ENCODE measurements at places on chromosomes 4 and X. TPM values are rescaled to one million over a fixed set of nuclear protein-coding genes. Genes with fewer than 3 reads are reported as not detected.

DNA sequence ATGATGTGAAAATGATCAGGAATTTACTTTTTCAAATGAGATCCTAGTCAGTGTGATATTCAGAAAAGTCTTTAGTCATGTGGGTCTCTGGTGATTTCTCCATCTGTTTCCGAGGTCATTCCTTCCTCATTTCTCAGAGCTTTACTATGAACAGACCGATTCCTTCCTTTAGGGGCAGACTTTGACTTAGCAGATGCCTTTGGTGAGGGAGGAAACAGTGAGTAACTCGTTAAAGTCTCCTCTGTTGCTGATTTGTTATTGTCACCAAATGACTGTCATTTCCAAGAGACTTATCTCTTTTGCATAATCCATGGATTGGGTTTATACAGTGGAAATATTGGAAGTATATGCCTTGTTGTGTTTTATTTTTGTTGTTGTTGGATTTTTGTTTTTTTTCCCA is 76.2 kb upstream of the CD99 start:
- no peak for DNase-seq
- no peak overlapping the region for H3K4me3 ChIP-seq
- no peaks in the 10 kb centered on the region for H3K27me3 ChIP-seq
- no peaks in the 10 kb centered on the region for H3K36me3 ChIP-seq
- peaks cover 19% of the 10 kb centered on the region for H3K4me1 ChIP-seq
- peak overlapping the region; percentile 53 for H3K27ac ChIP-seq

DNA sequence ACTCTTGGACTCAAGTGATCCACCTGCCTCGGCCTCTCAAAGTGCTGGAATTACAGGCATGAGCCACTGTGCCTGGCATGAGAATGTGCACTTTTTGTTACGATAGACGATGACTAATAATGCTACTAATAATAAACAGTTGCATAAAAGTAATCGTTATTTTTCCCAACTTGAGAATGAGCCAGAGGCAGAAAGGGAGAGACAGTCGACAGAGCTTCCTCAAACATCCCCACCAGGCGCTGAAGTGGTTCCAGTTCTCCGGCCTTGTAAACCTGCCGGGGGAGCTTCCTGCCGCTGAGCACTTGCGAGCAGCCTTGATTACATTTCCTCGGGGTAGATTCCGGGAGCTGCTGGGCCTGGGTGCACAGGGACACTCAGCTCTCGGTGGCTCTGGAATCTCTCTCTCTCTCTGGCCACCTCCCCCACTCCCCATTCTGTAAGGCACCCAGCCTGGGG is 8.9 kb upstream of the HTRA3 start:
- H3K4me1 ChIP-seq = peaks cover 6% of the 10 kb centered on the region
- H3K27me3 ChIP-seq = no peaks in the 10 kb centered on the region
- H3K36me3 ChIP-seq = no peaks in the 10 kb centered on the region
- no peak for DNase-seq
- peak overlapping the region; percentile 12 for H3K27ac ChIP-seq
- H3K4me3 ChIP-seq = no peak overlapping the region

The APOO gene
- 25.1 TPM for total RNA-seq

- no peaks in the 10 kb centered on the region for H3K4me1 ChIP-seq
- no peaks in the 10 kb centered on the region for H3K27me3 ChIP-seq
- H3K36me3 ChIP-seq = peaks cover 6% of the 10 kb centered on the region
- no peak for DNase-seq
Observed at GRCh38 chr4:27005905-27006590, 145.4 kb downstream of the STIM2 start.

GRCh38 chr4:186204686-186205085 is 13.3 kb downstream of the CYP4V2 start:
- DNase-seq = no peak
- no peak overlapping the region for H3K4me3 ChIP-seq

DNA sequence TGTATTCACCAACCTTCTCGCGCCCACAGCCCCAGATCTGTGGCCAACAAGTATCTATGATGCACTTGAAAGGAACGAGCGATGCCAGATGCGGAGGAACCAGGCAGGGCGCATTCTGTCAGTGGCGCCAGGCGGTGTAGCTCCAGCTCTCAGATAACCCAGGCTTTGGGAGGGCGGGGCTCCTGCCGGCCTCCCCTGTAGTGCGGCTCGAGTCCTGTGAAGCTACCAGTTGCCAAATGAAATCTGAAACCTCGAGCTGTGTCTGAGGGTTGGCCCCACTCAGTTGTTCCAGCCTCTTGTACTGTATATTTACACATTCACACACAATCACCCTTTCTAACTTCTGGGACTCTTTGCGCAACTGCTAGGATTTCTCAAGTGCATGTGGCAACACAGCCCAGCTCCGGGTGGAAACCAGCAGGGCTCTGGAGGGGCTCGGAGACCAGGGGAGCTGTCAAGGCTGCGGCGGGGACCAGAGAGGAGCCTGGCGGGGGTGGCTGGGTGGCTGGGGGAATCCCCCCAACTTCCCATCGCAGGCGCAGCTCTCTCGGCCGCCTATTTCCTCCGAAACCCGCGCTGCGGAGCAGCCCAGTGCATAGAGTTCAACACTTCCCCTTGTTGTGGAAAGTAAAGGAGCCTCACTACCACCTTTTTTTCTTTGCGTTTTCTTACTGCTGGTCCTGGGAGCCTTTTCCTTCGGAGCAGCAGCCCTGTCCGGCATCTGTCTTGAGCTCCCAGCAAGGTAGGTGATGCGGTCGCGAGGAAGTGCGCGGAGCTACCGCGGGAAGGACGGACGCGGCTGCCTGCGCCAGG is at the start of gene ARHGAP24:
ARHGAP24 (plus strand) TSS at position 333 of the 813 bp plus-strand sequence.
- H3K36me3 ChIP-seq = no peaks in the 10 kb centered on the region
- H3K27ac ChIP-seq = peak within 1 kb of the TSS; percentile 83
- H3K4me3 ChIP-seq = peak within 1 kb of the TSS; percentile 79
- peak; percentile 33 for DNase-seq
- H3K4me1 ChIP-seq = no peaks in the 10 kb centered on the region
- no peaks in the 10 kb centered on the region for H3K27me3 ChIP-seq

GRCh38 chr4:158777423-158778155 is 8.8 kb downstream of the FNIP2 start:
- no peak overlapping the region for H3K27ac ChIP-seq
- no peak for DNase-seq
- peaks cover 11% of the 10 kb centered on the region for H3K4me1 ChIP-seq
- no peak overlapping the region for H3K4me3 ChIP-seq

The CT45A1 gene
- total RNA-seq = not detected

DNA sequence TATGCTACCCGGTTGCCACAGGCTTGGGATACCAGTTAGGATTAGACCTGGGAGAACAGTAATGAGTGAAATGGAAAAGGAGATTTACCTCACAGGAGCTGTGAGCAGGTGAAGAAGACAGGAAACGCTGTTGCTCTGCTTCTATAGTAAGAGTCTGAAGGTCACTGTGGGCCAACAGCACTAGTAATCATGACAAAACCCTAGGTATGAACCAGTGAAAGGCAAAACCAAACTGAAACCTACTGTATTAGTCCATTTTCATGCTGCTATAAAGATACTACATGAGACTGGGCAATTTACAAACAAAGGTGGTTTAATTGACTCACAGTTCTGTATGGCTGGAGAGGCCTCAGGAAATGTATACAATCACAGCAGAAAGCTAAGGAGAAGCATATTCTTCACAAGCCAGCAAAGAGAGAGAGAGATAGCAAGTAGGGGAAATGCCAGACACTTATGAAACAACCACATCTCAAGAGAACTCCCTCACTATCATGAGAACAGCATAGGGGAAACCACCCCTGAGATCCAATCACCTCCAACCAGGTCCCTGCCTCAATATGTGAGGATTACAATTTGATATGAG is 736.7 kb upstream of the INTU start:
- H3K4me3 ChIP-seq = no peak overlapping the region
- H3K36me3 ChIP-seq = no peaks in the 10 kb centered on the region
- H3K27ac ChIP-seq = no peak overlapping the region

The MGAT4D gene
- total RNA-seq = not detected

GRCh38 chrX:131840799-131841495 is 182.2 kb upstream of the STK26 start:
- no peak overlapping the region for H3K27ac ChIP-seq
- no peak for DNase-seq
- no peaks in the 10 kb centered on the region for H3K27me3 ChIP-seq
- no peak overlapping the region for H3K4me3 ChIP-seq

The ARHGAP6 gene
- 9.5 TPM for total RNA-seq

DNA sequence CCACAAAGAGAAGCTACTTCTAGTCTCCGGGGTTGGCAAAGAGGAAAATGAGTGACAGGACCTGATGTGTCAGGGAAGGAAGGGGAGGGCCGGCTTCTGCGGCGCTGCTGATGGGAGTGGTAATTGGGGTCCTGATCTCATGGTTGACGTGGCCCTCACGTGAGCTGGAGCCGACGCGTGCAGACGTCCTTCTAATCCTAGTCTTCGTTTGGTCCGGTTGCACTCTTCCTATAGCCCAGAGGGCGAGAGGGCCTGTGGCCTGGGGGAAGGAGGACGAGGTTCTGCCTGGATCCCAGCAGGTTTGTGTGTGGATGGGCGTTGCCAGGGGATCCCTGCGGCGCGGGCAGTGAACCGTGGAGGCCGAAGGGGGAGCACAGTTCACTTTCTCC is at the start of gene ARMCX1:
ARMCX1 (plus strand) TSS at position 186 of the 389 bp plus-strand sequence. CDS start 2,384 bp downstream, outside the sequence.
- H3K27ac ChIP-seq = peak within 1 kb of the TSS; percentile 65
- H3K27me3 ChIP-seq = no peaks in the 10 kb centered on the region
- peak within 1 kb of the TSS; percentile 56 for H3K4me3 ChIP-seq
- DNase-seq = no peak
- no peaks in the 10 kb centered on the region for H3K4me1 ChIP-seq
- no peaks in the 10 kb centered on the region for H3K36me3 ChIP-seq

- no peak for DNase-seq
- no peaks in the 10 kb centered on the region for H3K27me3 ChIP-seq
- no peak overlapping the region for H3K27ac ChIP-seq
- no peaks in the 10 kb centered on the region for H3K36me3 ChIP-seq
- H3K4me1 ChIP-seq = no peaks in the 10 kb centered on the region
Observed at GRCh38 chr4:123478859-123479345, 82.3 kb downstream of the SPRY1 start.

DNA sequence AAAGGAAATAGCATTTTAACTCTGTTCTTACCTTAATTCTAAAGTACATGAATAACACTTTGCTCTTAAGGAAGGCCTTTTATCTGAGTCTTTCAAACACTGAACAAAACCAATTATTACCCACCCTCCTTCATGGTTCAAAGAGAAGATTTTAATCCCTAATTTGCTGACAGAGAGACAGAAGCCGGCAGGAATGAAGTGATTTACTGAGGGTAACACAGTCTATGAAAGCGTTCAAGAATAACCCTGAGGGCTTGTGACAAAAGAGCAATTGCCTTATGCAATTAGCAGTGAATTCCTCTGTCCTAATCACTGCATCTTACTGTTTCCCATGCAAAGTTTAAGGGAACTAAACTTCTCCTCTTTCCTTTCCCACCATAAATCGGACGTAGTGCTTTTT is 144.1 kb downstream of the PACRGL start:
- H3K27me3 ChIP-seq = no peaks in the 10 kb centered on the region
- no peaks in the 10 kb centered on the region for H3K4me1 ChIP-seq
- no peak overlapping the region for H3K27ac ChIP-seq

DNA sequence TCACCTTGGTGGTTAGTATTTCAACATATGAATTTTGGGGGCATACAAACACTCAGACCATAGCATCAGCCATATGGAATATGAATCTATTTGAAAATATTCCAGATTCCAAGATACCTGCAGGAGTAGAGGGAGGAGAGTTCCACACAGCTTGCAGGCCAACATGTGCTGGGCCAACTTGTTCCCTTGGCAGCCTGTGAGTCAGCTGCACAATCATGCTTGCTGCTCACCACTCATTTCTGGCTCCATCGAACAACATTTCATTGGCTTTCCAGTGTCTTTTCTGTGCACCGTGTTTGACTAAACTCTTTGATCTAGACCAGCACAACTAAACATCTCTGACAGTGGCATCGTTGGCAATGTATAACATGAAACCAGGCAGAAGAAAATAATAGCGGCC is 282.5 kb upstream of the RASGEF1B start:
- no peaks in the 10 kb centered on the region for H3K27me3 ChIP-seq
- no peaks in the 10 kb centered on the region for H3K36me3 ChIP-seq
- no peak overlapping the region for H3K27ac ChIP-seq
- H3K4me3 ChIP-seq = no peak overlapping the region
- peaks cover 3% of the 10 kb centered on the region for H3K4me1 ChIP-seq

The SLC9A6 gene
- total RNA-seq = 13.3 TPM

GRCh38 chrX:23788521-23788920 is 5.5 kb downstream of the SAT1 start:
- H3K27ac ChIP-seq = peak overlapping the region; percentile 13
- no peaks in the 10 kb centered on the region for H3K4me1 ChIP-seq
- no peaks in the 10 kb centered on the region for H3K27me3 ChIP-seq
- peaks cover 15% of the 10 kb centered on the region for H3K36me3 ChIP-seq

The MTTP gene
- total RNA-seq = 0.41 TPM

DNA sequence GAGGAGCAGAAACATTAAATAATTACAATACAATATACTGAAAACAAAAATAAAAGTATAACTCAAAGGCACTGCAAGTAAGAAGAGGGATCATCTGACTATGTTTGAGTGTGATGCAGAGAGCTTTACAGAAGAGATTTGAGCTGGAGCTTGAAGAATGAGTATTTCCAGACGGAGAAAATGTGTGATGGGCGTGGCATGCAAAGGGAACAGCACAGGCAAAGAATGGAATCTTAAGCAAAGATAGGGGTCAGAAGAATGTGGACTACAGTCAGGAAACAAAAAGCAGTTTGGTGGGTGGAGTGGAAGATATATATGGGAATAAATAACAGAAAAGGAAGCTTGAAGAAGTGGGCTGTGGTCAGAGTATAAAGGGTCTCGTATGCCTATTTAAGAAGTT is 45.5 kb downstream of the OPHN1 start:
- no peak for DNase-seq
- H3K36me3 ChIP-seq = no peaks in the 10 kb centered on the region
- H3K4me1 ChIP-seq = no peaks in the 10 kb centered on the region
- H3K4me3 ChIP-seq = no peak overlapping the region

The ODAM gene
- total RNA-seq = not detected

The ANKRD50 gene
- 8.9 TPM for total RNA-seq

GRCh38 chr4:1842993-1843448 is 12.9 kb downstream of the LETM1 start:
- peaks cover 43% of the 10 kb centered on the region for H3K36me3 ChIP-seq
- no peak overlapping the region for H3K27ac ChIP-seq
- no peaks in the 10 kb centered on the region for H3K4me1 ChIP-seq

Measured in esophagus squamous epithelium (tissue), 5 donors.